ENCODE measurements at places on chromosomes 2 and 18.

DNA sequence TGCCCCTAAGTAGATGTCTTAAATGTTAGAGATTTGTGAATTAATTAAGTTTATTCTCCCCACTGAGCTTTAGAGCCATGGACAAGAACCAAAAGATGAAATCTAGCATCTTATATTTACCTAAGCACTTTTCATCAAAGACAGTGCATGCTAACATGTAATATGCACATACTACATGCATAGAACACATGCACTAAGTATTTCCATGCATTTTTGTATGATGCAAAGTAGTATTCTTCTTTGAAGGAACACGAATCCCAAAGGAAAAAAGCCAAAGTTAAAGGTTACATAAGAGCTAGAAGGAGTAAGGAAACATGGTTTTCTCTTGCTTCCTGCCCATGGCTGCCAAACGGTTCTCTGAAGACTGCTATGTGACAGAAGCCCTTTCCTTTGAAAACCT, 15.3 kb downstream of the STAMBP start:
- no peak for DNase-seq

DNA sequence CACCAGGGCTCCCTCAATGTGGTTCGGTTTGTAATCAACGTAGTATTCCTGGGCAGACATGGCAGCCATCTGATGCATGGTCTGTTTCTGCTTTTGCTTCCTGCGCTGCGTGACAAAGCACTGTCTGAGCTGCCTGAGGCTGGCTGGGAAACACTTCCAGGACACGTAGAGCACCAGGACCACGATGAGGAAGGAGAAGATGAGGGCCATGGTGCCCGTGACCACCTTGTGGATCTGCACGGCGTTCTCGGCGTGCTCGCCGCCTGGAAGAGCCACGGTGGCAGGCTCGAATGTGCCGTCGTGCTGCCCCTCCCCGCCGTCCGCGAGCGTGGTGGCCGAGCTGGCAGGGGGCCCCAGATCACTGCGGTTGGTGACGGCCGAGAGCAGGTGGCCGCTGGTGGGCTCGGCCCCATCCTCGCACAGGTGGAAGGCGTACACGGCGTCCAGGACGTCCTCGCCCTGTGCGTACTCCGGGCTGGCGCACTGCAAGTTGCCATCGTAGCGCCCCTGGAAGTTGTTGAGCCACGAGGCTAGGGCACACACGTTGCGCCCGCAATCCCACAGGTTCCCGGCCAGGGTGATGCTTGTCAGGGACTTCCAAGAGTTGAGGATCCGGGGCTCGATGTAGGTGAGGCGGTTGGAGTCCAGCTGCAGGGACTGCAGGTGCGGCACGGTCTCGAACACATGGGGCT, 2.1 kb downstream of the LRRTM1 start:
- DNase-seq = no peak

- DNase-seq = no peak
These were observed 32.0 kb downstream of the CDH19 start for GRCh38 chr18:66571845-66572244.

DNA sequence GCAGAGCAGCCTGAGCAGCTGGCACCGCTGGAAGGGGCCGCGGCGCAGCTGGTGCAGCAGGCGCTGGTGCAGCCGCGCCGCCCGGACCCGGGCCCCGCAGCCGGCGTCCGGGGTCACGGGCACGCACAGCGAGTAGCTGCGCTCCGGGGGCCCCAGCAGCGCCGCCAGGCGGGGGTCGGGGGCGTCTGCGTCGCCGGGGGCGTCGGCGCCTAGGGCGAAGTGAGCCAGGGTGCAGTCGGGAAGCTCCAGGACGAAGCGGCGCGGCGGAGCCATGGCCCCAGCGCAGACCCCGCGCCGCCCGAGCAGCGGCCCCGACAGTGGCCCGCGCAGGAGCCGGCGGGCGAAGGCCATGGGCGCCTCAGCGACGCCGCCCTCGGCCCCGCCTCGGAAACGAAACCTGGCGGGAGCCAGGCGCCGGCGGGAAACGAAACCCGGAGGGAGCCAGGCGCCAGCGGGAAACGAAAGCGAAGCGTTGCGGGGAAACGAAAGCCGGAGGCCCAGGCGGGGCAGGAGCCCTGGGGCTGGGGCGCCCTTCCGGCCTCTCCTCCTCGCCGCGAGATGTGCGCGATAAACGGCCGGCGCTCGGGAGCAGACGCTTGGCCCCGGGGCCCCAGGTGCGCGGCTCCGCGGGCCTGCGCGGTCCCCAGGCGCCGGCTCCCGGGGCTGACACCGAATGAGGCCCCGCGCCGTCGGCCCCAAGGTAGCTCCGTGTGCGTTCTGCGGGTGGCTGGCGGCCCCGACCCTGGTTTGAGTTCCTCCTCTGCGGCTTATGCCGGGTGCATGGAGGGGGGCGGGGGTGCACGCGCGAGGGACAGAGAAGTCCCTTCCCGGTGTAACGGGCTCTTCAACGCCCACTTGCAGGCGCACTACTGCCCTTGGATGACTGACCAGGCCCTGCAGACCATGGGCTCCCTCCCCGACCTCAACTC, at the start of gene CMPK2:
TSS of gene CMPK2 (minus strand) at position 562 of the 929 bp plus-strand sequence. CDS start at position 351, 211 bp downstream.
- DNase-seq = peak; percentile 48

DNA sequence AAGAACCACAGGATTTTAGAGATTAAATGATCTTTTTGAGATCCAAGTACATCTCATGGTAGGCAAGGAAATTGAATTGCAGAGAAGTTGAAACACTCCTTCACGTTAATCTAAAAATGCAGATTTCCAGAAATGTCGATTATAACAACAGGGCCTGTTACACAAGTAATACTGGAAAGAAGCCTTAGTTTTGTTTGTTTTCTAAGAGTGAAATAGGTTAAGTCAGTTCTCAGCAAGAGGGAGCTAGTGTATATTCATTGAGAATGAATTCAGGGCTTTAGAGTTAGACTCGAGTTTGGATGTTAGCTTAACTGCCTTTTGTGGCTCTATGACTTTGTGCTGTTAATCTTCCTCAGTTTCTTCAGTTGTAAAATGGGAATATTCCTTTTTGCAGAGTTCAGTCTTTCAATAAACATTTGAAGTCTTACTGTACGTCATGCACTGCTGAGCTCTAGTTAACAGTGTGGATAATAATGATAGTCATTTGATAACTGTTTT, 926 bp downstream of the NDUFV2 start:
- DNase-seq = no peak

DNA sequence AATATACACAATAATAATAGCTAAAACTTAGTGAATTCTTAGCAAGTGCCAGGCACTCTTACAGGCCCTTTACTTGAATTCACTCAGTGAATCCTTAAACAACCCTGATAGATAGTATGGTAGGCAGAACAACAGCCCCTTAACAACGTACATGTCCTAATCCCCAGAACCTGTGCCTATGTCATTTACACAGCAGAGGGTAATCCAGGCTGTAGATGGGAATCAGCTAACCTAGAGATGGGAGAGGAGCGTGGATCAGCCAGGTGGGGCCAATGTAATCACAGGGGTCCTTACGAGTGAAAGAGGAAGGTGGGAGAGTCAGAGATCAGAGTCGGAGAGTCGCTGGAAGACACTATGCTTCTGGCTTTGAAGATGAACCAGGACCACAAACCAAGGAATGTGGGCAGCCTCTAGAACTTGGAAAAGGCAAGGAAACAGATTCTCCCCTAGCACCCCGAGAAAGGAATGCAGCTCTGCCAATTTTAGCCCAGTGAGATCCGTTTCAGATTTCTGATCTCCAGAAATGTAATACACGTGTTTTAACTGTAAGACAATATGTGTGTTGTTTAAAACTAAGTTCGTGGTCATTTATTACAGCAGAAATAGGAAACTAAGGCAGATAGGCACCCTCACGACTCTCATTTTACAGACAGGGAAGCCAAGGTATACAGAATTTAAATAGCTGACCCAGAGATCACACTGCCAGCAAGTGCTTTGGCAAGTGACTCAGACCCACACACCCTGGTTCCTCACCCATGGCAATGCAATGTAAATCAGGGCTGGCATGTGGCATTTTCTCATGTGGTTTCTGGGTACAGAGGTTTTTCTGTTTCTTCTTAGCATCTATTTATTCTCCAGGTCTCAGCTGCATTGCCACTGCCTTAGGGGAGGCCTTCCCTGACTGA, 68.9 kb downstream of the DOCK10 start:
- DNase-seq = no peak

- no peak for DNase-seq
These were observed 155.4 kb downstream of the ASB1 start for GRCh38 chr2:238582159-238582558.

DNA sequence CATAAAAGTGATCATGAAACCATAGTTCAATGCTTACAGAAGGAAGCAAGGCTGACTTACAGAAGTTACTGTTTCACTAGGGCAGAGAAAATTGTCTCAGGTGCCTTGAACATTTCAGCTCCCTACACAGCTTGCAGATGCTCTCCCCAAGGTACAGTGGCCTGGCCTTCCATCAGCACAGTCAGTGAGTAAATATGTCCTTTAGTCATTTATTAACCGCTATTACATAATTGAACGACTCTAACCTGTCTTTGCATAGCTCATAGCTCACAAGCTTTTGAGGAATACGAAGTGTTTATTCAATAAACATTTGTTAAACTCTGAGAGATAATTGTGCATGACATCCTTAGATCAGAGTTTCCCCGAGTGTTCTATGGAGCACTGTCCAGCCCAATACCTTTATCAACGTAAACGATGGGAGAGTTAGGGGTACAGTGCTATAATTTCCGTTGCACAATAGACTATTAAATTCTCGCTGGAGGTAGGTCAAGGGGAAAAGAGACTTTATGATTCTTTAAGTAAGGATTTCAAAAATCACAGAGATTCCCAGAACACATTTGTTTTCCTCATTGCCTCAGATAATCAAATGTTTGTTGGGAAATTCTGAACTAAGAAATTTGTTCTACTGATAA, 677.8 kb downstream of the TSN start:
- no peak for DNase-seq

DNA sequence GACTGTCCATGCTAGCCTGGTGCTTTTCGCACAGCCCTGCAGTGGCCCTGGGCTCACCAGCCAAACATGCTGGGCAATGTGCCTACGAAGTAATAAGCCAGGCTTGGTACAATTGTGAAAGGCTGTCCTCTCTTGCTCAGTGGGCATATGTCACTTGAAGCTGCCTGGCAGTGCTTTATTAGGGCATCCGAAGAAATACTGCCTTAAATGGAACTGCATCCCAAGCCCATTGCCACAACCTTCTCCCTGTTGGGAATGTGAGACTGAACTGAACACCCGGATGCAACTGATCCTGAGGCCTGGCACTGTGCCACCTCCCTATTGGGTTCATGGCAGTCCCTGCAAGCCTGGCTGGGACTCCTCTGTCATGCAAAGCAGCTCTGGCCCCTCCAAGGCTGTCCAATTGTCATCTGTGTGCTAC, 15.9 kb downstream of the CAPG start:
- peak; percentile 74 for DNase-seq

Data from head of caudate nucleus (tissue), 42 donors.